ENCODE measurements at places on chromosomes 4 and X.

DNA sequence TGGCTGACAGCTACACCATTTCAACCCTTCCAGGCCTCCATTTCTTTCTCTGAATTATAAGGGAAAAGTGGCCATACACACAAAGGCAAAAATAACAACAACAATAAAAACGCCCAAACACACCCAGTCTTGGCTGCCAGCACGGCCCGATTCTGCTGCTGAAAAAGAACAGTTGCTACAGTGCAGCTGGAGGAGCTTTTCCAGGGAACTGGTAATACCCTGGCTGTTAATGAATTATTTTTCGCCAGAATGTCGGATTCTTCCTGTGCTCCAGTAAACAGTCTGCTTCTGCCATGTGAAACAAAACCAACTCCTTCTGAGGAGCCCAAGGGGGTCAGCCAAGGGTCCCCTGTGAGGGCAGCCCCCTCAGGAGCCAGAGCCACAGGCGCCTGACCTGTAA, 6.6 kb downstream of the RAI2 start:
- no peak for DNase-seq

GRCh38 chr4:14539246-14539645, 463.0 kb upstream of the CPEB2 start:
- no peak for DNase-seq

- DNase-seq, result peak; percentile 6
Measured at GRCh38 chr4:143514497-143514896, 995 bp downstream of the SMARCA5 start.

- no peak for DNase-seq
Measured at GRCh38 chr4:77903186-77903585, 40.6 kb downstream of the MRPL1 start.

DNA sequence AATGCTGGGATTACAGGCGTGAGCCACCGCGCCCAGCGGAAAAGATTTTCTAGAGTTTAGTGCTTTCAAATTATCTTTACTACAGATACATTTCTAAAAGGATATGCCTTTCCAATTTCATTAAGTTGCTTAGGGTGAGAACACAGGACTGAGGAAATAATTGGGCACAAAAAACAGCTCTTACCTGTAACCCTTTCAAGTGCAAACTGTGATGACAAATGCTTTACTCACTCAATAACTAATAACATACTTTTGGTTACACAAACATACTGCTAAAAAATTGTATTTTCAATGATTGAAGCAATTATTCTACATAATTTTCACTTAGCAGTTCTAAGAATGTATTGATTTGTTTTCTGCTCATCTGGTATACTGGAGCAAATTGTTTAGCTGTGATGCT, 40.2 kb downstream of the PALLD start:
- DNase-seq, result no peak

GRCh38 chr4:87108142-87108546, 112.3 kb downstream of the KLHL8 start:
- no peak for DNase-seq

GRCh38 chrX:54509400-54509799, 13.4 kb upstream of the FGD1 start:
- DNase-seq, result no peak

DNA sequence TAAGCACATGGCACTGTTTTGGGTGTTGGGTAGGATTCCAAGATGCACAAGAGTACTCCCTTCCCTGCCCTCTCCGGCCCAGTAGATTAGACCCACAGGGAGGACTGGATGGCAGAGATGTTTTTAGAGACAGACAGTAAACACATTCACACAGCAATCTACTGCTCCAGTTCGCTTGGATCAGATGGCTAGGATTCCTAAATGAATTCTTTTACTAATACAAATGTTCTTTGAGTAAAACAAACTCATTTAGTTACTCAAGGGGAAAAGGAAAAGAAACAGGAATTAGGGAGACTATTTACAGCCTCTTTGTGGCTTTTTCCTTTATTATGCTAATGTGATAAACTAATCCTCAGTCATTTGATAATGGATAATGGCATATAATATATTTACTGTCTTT, 5.9 kb downstream of the SNX25 start:
- no peak for DNase-seq

DNA sequence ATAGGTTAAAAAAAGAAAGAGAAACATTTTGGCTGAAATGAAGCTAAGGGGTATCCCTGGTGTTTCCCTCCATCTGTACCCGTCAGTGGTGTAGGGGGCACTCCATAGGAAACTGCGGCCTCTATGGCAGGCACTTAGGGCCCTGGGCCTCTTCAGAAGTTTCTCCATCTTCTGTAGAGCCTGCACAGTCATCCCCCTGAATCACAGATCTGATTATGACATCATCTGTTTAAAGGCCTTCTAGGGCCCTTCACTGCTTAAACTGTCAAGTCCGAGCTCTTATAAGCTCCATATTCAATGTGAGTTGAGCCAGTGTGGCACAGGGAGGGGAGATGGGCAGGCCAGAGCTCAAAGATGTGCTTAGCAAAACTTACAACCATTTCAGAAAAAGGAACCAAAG, 241.3 kb downstream of the NR3C2 start:
- no peak for DNase-seq

DNA sequence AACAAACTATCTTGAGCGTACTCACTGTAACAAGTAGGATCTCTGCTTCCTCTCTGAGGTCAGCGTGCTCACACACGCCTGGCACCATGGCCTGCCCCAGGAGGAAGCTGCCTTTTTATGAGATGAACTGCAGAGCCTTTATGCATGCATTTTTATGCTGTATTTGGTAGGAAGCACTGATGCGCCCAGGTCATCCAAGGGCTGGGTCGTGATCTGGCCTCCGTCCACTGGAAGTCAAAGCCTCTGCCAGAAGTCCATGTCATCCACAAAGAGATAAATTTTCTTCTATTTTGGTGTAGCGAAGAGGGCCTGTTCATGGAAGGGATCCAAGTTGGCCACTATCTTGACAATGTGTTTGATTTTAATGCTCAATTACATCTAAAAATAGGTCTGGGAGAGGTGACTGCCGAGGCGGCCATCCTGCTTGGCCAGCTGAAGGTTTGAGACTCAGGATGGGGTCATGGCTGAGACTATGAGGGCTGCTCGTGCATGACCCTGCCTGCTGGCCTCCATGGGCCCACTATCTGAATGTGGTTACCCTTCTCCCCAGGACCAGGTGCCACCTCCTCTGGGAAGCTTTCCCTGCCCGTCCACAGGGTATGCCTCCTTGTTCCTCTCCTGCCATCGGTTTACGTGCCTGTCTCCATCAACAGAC, 50.3 kb downstream of the HTRA3 start:
- no peak for DNase-seq

DNA sequence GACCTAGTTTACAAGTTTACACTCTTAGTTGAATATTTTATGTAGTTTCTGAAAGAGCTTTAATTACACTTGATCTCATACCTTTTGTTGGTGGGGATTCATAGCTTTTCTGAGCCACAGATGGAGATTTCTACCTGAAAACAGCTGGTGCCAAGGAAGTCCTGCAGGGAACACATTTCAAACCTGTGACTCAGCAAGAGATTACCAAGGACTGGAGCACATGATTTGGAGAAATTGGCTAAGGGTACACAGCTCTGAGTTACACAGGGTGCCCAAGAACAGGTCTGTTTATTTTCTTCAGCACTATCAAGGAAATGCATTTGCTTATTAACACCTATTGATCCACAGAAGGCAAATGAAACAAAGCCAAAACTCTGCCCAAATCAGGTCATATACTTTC, 691.5 kb downstream of the KCTD8 start:
- no peak for DNase-seq

- DNase-seq, result no peak
Measured at GRCh38 chr4:187178587-187178986, 454.9 kb upstream of the FAT1 start.

- no peak for DNase-seq
Measured at GRCh38 chr4:118081434-118081833, 47.1 kb downstream of the NDST3 start.

- no peak for DNase-seq
Measured at GRCh38 chr4:112182604-112183003, 37.4 kb downstream of the FAM241A start.

DNA sequence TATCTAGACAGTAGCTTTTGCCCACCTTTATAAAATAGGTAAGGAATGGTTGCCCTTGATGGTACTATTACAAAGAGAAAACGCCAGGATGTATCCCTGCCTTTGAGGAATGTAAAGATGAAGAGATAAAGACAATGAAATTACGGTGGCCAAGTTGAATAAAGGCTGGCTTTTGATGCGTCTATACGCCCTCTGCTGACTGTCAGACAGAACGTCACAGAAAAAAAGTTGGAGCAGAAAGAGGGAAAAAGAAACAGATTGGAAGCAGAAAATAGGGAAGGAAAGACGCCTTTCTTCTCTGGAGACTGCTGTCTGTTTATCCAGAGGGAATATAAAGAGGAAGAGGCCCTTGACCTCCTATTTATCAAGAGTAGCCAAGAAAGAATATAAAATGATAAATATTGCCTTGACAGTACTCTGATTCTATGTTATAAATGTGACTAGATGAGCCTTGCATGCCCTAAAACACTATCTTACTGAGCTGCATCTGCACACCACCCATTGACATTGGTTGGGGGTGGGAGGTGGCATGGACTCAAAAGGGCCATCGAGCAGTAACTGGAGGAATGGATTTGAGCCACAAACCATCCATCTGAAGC, 30.6 kb downstream of the PCDH19 start:
- DNase-seq, result peak; percentile 1

- DNase-seq, result no peak
Measured at GRCh38 chr4:26434030-26434639, 56.1 kb downstream of the CCKAR start.

DNA sequence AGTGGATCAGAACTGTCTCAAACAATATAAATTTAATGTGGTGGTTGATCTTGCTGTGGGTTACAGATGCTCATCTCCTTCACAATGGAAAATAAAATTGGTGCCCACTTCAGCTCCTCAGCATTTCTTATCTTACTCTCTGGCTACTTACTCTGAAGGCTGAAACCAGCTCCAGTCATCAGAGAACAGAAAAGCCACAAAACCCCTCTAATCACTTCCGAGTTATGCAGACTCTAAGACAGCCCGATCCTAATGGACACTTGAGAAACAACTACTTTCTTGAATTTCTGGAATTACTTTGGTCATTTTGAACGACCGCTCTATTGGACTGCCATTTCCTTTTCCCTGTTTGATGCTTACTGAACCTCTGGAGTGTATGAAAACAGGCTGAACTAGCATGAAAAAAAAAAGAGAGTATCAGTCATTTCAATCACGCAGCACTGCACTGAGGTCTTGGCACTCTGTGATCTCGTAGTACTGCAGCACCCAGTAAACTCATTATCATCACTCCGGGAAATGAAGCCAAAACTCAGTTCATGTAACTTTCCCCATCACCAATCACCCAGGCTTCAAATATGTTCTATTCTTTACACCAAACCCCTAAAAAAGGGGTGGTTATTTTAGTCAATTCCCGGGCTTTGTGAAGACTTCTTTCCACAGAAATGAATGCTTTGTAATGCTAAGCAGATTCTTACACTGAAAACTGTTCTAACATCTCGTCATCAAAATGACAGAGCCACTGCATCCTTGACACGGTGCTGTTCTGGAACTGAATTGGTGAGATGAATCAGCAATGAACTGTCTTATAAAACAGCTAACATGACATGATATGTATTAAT, 54.5 kb downstream of the TSPAN5 start:
- no peak for DNase-seq

- no peak for DNase-seq
Measured at GRCh38 chr4:186166852-186167512, 24.4 kb upstream of the CYP4V2 start.

DNA sequence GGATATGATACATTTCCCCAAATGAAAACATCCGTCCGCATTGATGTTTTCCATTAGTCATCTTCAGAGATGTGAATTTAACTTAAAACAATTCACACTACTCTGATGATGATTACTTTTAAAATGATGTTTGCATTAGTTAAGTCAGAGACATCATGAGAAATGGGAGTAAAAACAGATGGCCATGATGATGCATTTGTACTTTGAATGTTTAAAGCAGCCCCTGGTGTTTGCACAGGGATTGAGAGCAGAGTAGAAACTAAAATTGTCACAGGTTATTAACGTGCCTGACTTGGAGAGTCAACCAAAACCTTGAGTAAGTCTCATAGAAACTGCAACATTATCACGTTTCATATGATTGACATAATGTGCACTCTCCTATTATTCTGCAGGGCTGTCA, 117.2 kb downstream of the CFAP299 start:
- no peak for DNase-seq

- DNase-seq, result no peak
Measured at GRCh38 chr4:105414316-105414715, 59.5 kb downstream of the PPA2 start.

GRCh38 chr4:114257501-114257900, 278.1 kb upstream of the ARSJ start:
- DNase-seq, result no peak

DNA sequence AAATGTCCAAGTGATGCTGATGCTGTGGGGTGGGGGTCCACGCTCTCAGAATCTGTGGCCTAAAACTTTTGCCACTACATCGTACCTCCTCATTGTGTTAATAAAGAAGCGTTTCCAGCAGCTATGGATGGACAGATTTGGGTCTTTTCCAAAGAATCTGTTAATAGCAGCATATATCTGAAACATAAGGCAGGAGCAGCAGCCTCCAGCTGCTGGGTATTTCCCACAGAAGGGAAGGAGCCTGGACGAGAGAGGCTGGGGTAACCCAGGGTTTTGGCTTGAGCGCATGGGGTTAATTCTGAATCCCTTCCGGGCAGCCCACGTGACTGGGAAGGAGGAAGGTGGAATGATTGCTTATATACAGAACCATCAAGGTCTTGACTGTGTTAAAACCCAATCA, 332.4 kb downstream of the BCOR start:
- DNase-seq, result no peak

GRCh38 chrX:136251041-136251991, at the start of gene MAP7D3:
MAP7D3 (minus strand) TSS chrX:136251400; CDS start chrX:136251358, 42 bp downstream.
- DNase-seq, result peak; percentile 85

DNA sequence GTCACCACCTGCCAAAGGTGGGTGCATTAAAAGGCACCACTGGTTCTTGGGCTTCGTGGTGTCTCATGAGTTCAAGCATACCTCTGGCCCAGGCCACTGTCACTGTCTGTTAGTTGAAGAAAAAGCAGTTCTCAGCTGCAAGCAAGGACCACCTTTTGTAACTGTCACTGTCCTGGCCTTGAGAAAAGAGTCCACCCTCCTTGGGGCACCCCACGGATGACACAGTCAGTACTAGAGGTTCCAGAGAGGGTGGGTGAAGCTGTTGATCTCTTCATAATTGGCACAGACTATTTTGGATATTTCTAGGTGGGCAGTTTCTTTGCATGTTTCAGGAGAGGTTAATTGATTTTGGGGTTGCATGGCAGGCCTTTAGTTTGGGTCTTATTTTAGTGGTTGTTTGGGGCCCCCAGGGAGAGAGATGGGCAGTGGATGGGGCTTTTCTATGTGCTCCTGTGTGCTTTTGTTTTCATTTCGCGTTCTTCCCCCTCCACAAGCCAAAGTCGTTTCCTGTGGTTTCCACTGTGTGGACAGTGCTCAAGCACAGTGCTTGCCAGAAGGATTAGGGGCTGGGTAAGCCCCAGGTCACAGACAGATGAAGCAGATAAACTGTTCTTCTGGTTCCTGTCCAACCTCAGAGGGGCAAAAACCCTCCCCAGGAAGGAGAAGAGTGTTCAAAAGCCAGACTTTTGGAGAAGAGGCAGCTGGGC, 156.2 kb upstream of the PPP1R2C start:
- DNase-seq, result peak; percentile 2

GRCh38 chrX:132165651-132166050, 37.8 kb upstream of the FRMD7 start:
- DNase-seq, result no peak

Measured in germinal center (tissue), 1 donor.